ENCODE measurements at places on chromosomes 4 and X.

GRCh38 chr4:10635091-10635490, 49.5 kb downstream of the CLNK start:
- no peak for DNase-seq

DNA sequence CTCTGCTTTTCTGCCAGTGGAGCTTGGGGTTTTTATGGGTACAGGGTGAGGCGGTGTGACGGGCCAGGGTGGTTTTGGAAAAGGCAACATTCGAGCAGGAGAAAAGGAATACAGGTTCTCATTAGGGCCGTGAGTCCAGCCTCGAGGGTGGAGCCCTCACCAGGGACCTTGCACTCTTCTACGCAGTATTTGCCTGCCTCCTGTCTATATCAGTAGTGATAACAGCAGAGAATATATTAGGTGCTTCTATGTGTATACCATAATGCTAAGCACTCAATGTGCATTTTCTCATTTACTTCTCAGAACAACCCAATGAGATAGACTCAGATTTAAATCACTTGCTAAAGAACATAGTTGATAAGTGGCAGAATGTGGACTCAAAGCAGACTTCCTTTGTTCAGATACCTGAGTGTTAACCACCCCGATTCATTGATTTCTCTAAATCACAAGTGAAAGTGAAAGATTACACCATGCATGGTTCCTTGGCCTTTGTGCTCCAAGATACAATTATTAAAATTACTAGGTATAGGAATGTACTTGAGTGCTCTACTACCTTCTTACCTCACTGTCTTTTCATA, 403.9 kb downstream of the PCDH7 start:
- no peak for DNase-seq

DNA sequence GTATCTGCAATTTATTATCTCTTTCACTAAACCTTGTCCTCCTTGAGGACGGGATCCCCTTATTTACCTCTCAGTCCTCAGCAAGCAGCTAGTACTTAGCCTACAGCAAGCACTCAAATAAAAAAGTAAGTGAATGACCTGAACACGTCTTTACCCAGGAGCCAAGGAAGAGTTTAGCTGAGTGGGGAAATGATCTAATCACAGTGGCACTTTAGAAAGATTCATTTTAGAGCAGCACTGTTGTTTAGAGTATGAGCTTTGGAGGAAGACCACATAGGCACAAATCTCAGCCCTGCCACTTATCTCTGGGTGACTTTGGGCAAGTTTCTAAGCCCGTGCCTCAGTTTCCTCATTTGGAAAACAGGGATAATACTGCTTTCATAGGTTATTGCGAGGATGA, 2.7 kb downstream of the FAM120C start:
- no peak for DNase-seq

DNA sequence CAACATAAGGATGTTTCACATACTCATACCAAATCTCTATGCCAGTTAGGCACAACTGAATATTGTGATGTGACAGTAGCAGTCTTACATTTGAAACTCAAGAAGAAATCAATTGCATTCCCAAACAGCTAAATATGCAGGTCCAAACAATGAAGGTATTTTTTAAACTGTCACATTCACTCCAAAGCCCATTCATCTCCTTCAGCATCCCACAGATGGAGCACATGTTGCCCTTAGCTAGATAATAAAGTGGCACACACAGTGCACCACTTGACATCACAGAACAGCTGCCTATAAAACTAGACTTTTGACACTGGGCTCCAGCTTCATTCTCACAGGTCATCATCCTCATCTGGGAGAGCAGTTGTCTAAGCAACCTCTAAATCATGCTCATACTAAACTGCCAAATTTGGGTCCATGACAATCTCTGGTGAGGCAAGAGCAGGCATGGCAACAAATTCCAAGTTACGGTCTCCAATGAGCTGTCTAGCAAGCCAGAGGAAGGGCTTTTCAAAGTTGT, 26.2 kb upstream of the ARHGEF6 start:
- DNase-seq: no peak

GRCh38 chr4:56463711-56464110, 3.7 kb upstream of the SRP72 start:
- DNase-seq: no peak
